Left ventricle myocardium superior (tissue), 1 donor: ENCODE measurements at places on chromosomes 2 and 18. TPM values are rescaled to one million over a fixed set of nuclear protein-coding genes. Genes with fewer than 3 reads are reported as not detected.

FIGN gene
- 16.6 TPM for total RNA-seq

GREB1 gene
- total RNA-seq, result 8.2 TPM

EHBP1 gene
- total RNA-seq, result 21.8 TPM

PDE1A gene
- total RNA-seq, result 16.9 TPM

DSG4 gene
- total RNA-seq, result not detected

EFR3B gene
- total RNA-seq, result 4.2 TPM

ARHGAP15 gene
- total RNA-seq, result 4.2 TPM

UGT1A10 gene
- total RNA-seq, result not detected

MLPH gene
- total RNA-seq, result 88.9 TPM

PLCL1 gene
- 100 TPM for total RNA-seq

ZNF521 gene
- total RNA-seq, result 28.8 TPM

CAPN13 gene
- not detected for total RNA-seq

GPR55 gene
- not detected for total RNA-seq

NCK2 gene
- 39.9 TPM for total RNA-seq

PTCD3 gene
- 158 TPM for total RNA-seq

CROCC2 gene
- not detected for total RNA-seq

GBX2 gene
- total RNA-seq, result not detected

CYTIP gene
- total RNA-seq, result 1.2 TPM

EIPR1 gene
- total RNA-seq, result 9.6 TPM

COPS9 gene
- 204 TPM for total RNA-seq

ACVR1C gene
- 0.32 TPM for total RNA-seq

CHST9 gene
- total RNA-seq, result 7.0 TPM

GPR75 gene
- 0.50 TPM for total RNA-seq

C1QL2 gene
- total RNA-seq, result not detected

KANSL3 gene
- 30.9 TPM for total RNA-seq

PPP4R3B gene
- total RNA-seq, result 30.3 TPM

IL36RN gene
- total RNA-seq, result not detected

CELF4 gene
- total RNA-seq, result 0.52 TPM

CTNNA2 gene
- total RNA-seq, result not detected

CXCR1 gene
- total RNA-seq, result 0.69 TPM

ANKRD29 gene
- total RNA-seq, result 9.8 TPM

PRSS56 gene
- 0.15 TPM for total RNA-seq

HOXD12 gene
- not detected for total RNA-seq

TUBA3E gene
- 60.2 TPM for total RNA-seq

PROKR1 gene
- total RNA-seq, result not detected

CYBRD1 gene
- 55.0 TPM for total RNA-seq

LCT gene
- total RNA-seq, result not detected

MOCOS gene
- total RNA-seq, result 0.27 TPM
